Activated naive CD8-positive, alpha-beta T cell treated with anti-CD3 and anti-CD28 coated beads, Interleukin-2, amount 10 ng/mL, durations not matched to agents 7 days and 5 days (primary cell): ENCODE measurements at places on chromosomes 11 and 22.
A peak's percentile ranks its signal among the peaks of the same experiment; 100 is the strongest.

GRCh38 chr11:117936973-117937372 is 7.8 kb upstream of the TMPRSS13 start:
- DNase-seq = no peak

GRCh38 chr22:30423301-30423958 is 2.1 kb upstream of the MTFP1 start:
- DNase-seq = no peak

GRCh38 chr11:122897606-122898210 is 15.1 kb downstream of the JHY start:
- DNase-seq = no peak

DNA sequence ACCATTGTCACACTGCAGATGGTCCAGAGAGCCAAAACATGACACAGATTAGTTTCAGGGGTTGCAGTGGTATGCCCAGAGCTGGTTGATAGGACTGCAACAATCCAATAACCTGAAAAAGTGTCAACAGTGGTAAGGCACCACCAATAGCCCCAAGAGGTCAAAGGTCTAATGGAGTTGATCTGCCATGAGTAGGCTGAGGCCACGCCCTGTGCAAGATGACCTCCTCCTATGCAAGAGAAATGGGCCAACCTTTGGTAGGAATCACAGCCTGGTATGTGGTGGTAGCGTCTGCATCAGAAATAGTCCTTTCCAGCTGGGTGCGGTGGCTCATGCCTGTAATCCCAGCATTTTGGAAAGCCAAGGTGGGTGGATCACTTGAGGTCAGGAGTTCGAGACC is 19.6 kb downstream of the GUCD1 start:
- DNase-seq = no peak

DNA sequence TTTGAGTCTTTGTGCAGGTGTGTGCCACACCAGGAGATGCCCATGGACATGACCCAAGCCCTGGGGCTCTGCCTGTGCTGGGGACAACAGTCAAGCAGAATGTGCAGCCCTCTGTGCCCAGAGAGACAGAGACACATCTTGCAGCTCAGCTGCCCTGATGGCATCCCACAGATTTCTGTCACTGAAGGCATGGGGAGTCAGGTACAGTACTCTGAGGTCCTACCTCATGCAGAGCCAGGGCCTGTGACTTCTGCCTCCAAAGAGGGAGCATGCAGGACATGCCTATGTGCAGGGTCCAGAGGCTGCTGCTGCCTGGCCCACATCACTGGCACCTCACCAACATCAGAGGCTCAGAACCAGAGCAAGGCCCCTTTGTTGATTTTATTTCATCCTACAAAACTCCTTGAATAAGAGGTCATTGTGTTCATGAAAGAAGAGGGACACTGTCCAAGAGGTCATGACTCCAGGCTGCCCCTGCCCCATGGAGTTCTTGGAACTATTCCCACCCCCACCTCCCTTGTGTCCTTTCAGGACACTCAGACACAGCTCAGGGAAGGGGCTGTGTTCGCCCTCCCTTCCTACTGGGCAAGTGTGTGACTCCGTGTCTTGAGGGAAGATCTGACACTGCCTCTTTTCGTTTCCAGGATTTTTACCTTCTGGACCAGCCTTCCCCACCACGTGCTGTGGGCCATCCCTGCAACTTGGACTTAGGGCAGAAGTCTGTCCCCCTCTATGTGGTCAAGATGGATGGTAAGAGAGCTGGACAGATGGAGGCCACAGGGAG is 62.3 kb downstream of the BTG4 start:
- no peak for DNase-seq

GRCh38 chr22:45218976-45219375 is 21.7 kb downstream of the KIAA0930 start:
- DNase-seq = no peak

GRCh38 chr11:29224739-29225384 is 792.0 kb downstream of the KCNA4 start:
- DNase-seq = no peak

- DNase-seq = peak; percentile 17
Observed at GRCh38 chr11:66847461-66848232, 4.4 kb downstream of the RCE1 start.

- no peak for DNase-seq
Observed at GRCh38 chr11:107998761-107999160, 9.9 kb upstream of the CUL5 start.

GRCh38 chr11:108983636-108984420 is 319.0 kb downstream of the DDX10 start:
- no peak for DNase-seq

GRCh38 chr11:72217841-72218240 is 1.2 kb downstream of the FOLR2 start:
- no peak for DNase-seq

- DNase-seq = no peak
Observed at GRCh38 chr22:47552541-47553205, 790.2 kb downstream of the TBC1D22A start.

DNA sequence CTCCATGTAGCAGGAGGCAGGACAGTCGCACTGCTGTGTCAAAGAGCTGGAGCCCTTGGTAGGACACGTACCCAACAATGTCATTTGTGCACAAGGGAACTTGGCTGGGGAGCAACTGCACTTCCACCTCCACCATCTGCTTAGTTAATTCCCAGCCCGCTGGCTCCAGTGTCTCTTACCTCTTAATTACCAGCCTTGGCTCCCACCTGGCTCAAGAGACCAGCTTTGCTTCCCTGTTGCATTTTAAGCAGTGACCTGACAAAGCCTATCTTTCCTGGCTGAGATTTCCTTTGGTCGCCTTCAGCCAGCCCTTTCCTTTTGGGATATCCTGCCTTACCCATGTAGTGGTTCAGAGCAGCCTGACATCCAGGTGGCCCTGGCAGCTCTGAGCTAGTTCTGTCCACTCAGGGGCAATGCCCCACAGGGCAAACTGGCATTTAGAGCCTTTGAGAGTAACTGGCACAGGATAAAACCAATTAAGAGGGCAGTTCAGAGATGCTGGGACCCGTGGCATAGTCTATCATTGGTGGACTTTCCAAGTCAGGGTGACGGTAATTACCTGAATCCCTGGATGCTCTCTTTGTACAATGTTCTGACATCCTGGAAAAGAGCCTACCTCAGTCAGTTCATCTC is 212.6 kb upstream of the SORL1-AS1 start:
- DNase-seq = no peak
